Left lobe of liver (tissue), 2 donors: ENCODE measurements at places on chromosomes 2 and 18.
A peak's percentile ranks its signal among the peaks of the same experiment; 100 is the strongest.

GRCh38 chr2:41920812-41921211 lies 127.0 kb upstream of the PKDCC start:
- DNase-seq: no peak

DNA sequence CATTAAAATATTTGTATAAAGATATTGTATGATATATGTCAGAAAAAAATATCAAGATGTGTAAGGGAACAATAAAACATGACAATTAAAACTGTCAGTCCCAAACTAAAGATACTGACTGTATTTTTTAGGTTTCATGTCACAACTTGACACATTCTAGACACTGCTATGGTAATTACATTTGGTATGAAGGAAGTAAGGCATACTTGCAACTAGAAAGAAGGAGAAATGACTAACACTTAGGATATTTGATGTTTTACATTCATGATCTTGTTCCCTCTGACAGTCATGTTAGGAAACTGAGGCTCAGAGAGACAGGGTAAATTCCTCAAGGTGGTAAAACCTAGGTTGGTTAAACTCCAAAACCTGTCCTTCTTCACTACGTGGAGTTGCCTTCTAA lies 68.3 kb downstream of the TMEFF2 start:
- DNase-seq: no peak

DNA sequence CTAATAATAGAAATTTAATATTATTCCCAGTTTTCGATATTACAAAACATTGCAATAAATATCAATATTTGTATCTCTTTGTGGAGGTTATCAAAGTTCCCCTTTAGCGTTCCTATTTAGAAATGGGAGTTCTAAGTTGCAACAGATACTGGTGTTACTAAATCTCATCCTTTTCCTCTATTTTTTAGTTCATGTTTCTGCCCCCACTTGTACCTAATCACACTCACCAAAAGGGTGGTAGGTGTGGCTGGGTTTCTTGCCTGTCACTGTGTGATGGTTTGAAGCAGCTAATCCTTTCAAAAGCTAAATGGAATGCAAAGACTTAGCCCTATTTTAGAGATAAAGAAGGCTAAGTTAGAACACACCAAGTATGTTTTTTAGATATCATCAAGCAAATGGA lies 997.9 kb downstream of the TSN start:
- DNase-seq: no peak

- DNase-seq: peak; percentile 38
These were observed 10.3 kb downstream of the SNED1 start for GRCh38 chr2:241008711-241009121.

- DNase-seq: no peak
These were observed 50.6 kb downstream of the CCDC138 start for GRCh38 chr2:108837198-108837597.

DNA sequence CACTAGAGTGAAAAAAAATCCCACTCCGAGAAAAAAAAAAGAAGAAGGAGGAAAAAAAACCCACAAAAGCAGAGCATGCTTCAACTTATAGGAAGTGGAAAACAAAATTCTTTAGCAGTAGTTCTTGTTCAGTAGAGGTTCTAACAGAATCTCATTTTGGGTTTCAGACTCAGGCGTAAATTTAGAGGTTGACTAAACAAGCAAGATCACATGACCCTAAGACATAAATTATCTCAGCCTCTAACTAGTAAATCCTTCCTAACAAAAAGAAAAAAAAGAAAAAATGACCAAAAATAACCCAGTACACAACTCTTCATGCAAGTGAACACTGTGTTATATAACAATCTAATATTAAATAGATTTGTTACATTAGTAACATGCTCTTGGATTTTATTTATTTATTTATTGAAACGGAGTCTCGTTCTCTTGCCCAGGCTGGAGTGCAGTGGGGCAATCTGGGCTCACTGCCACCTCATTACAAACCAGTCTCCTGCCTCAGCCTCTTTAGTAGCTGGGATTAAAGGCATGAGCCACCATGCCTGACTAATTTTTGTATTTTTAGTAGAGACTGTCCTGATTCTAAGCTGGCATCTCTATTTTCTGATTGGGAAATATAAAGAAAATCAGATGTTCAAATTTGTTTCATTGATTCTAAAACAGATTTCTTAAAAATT lies 35.4 kb downstream of the PPP4R3B start:
- no peak for DNase-seq

DNA sequence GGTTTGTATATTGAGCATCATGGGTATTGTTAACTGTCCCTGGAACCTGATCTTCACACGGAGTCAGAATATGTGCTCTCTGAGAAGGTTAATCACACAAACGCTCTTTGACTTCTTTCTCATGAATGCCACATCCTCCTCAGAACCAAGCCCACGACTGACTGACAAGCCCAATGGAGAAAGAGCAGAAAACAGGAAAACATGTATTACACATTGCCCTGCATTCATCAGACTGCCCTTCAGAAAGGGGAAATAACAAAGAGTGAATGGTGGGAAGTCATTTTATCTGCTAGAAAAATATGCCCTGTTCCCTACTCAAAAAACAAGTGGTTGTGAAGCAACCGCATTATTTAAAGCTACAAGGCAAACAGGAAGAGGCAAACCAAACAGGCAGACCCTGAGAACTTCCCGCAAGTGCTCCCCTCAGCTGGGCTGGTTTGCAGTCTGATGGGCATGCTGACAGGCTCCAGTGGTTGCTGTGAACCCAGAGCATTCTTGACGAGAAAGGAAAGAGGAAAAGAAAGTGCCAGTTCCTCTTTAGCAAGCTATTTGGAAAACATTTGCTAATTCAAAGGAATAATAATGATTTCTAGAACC lies 172.9 kb upstream of the SETBP1 start:
- no peak for DNase-seq

- DNase-seq: no peak
These were observed 96.6 kb downstream of the QPCT start for GRCh38 chr2:37441055-37441454.
